Mesothelial cell of epicardium (in vitro differentiated cells): ENCODE measurements at places on chromosomes 5 and 9. TPM values are rescaled to one million over a fixed set of nuclear protein-coding genes. Genes with fewer than 3 reads are reported as not detected.
A peak's percentile ranks its signal among the peaks of the same experiment; 100 is the strongest.

Gene SLC36A3
- not detected in 3 replicates for total RNA-seq

DNA sequence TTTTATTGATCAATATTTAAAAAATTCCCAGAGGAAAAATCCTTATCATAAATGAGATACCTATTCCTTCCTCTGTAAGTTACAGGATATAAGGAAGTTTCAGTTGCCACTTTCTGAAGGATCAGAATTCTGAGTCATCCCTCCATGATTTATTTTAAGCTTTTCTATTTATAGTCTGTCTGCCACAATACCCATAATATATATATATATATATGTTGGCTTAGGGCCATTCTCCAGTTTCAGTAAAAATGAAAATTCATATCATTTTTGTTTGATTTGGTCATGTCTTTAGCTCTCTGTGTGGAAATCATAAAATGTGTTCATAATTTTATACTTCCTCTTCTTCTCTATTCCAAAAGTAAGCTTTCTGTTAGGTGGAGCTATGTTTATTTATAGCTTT is 215.8 kb upstream of the CYLC2 start:
- H3K4me1 ChIP-seq, result peaks cover 3% of the 10 kb centered on the region
- no peak for DNase-seq
- H3K27me3 ChIP-seq, result peaks cover 2% of the 10 kb centered on the region

- H3K4me1 ChIP-seq, result no peaks in the 10 kb centered on the region
- H3K27ac ChIP-seq, result no peak overlapping the region
- H3K4me3 ChIP-seq, result no peak overlapping the region
- DNase-seq, result no peak
- H3K27me3 ChIP-seq, result no peaks in the 10 kb centered on the region
These were observed 130.2 kb upstream of the ELL2 start for GRCh38 chr5:96091874-96092273.

- no peak overlapping the region for H3K27ac ChIP-seq
- DNase-seq, result no peak
- no peaks in the 10 kb centered on the region for H3K36me3 ChIP-seq
These were observed 149.4 kb upstream of the FBXL7 start for GRCh38 chr5:15350614-15351013.

GRCh38 chr5:81848362-81848880 is 97.5 kb upstream of the SSBP2 start:
- no peaks in the 10 kb centered on the region for H3K27me3 ChIP-seq
- H3K27ac ChIP-seq, result peak overlapping the region; percentile 57
- no peaks in the 10 kb centered on the region for H3K36me3 ChIP-seq
- no peak for DNase-seq
- no peak overlapping the region for H3K4me3 ChIP-seq

Gene OMD
- total RNA-seq, result not detected in 3 replicates

Gene PRUNE2
- 3.1 to 3.5 TPM (median 3.4 TPM) in 3 replicates for total RNA-seq

- H3K4me3 ChIP-seq, result no peak overlapping the region
- peaks cover 15% of the 10 kb centered on the region for H3K36me3 ChIP-seq
- DNase-seq, result no peak
- H3K4me1 ChIP-seq, result peaks cover 7% of the 10 kb centered on the region
- no peaks in the 10 kb centered on the region for H3K27me3 ChIP-seq
- H3K27ac ChIP-seq, result no peak overlapping the region
These were observed 59.0 kb upstream of the RARS1 start for GRCh38 chr5:168427224-168427623.

DNA sequence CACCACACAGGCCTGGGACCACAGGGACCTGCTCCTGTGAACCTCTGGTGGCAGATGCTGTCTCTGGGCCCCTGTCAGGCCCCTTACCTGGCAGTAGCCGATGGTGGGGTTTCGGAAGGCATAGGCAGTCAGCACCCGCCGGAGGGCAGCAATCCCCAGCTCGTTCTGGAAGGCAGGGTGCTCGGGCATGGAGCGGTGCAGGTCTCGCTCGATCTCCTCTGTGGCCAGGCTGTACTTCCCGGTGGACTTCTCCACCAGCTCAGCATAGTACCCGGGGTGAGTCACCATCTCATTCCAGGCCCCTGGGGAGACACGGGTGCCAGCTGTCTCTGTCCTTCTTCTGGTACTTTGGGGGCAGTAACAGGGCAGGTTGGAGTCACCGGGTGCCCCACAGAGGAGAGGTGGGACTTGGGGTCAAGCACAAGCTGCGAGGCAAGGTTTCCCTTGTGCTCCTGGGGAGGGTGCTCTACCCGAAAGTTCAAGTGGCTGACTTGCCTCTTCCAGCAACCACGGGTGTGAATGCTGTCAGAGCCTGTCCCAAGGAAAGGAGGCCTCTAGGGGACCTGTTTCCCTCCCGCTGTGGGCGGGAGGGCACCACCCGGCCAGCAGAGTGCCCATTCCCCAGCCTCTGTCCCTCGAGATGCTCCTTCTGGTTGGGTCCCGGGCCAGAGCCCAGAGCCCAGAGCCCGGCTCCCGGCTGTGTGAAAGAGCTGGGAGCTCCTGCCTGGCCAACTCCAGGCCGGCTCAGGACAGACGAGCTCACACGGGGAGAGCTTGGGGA is 19.8 kb upstream of the MRNIP start:
- H3K4me1 ChIP-seq, result no peaks in the 10 kb centered on the region
- no peaks in the 10 kb centered on the region for H3K27me3 ChIP-seq
- H3K4me3 ChIP-seq, result no peak overlapping the region

- peaks cover 30% of the 10 kb centered on the region for H3K36me3 ChIP-seq
- H3K4me1 ChIP-seq, result peaks cover 4% of the 10 kb centered on the region
- no peak overlapping the region for H3K4me3 ChIP-seq
- no peaks in the 10 kb centered on the region for H3K27me3 ChIP-seq
These were observed 39.1 kb downstream of the FBN2 start for GRCh38 chr5:128498844-128499455.

DNA sequence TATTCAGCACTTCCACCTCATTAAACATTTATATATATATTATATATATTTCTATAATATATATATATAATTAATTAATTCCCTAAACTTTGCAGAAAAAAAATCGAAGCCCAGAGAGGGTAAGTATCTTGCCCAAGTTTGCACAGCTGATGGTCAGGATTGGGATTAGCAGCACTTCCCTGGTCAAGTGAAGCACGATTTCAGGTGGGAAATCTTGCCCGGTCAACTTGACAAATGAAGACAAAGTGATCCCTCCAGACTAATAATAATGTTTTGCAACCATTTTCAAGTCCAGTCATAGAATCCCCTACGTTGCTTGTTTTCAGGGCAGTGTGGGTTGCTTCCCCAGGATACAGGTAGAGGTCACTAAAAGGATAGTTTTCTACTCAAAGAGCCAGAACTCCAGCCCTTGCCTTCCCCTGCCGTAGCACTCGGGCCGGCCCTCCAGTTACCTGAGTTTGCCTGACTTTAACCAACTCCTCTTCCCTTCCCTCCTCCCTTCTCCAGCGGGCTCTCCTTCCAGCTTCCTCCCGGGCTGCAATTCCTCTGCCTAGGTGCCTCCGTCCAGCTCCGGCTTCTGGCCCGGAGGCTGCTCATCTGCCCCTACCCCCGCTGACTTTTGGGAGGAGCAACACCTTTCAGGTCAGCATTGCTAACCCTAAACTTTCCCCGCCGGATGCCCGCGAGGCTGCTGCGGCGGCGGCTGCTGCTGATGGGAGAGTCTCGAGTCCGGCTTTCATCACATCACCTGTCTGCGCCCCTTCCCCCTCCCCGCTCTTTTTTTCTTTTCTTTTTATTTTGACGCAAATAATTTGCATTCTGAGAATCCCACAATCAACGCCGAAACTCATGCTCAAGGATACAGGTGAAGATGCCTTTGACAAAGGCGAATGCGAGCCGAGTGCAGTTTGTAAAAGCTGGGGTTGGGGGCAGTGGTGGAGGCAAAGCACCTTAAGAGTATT is 930 bp downstream of the PRLR start:
- peak overlapping the region; percentile 82 for H3K4me3 ChIP-seq
- no peak for DNase-seq
- peak overlapping the region; percentile 26 for H3K27ac ChIP-seq
- peaks cover 8% of the 10 kb centered on the region for H3K27me3 ChIP-seq
- H3K4me1 ChIP-seq, result peaks cover 16% of the 10 kb centered on the region
- no peaks in the 10 kb centered on the region for H3K36me3 ChIP-seq

Gene PBX3
- 60.0 to 74.2 TPM (median 67.0 TPM) in 3 replicates for total RNA-seq

GRCh38 chr5:169717288-169717687 is 80.2 kb downstream of the DOCK2 start:
- H3K4me3 ChIP-seq, result no peak overlapping the region
- peaks cover 55% of the 10 kb centered on the region for H3K27me3 ChIP-seq
- no peak overlapping the region for H3K27ac ChIP-seq
- DNase-seq, result no peak
- no peaks in the 10 kb centered on the region for H3K36me3 ChIP-seq

GRCh38 chr9:13568405-13568804 is 288.9 kb upstream of the MPDZ start:
- H3K4me1 ChIP-seq, result peaks cover 32% of the 10 kb centered on the region
- H3K27ac ChIP-seq, result peak overlapping the region; percentile 62
- no peaks in the 10 kb centered on the region for H3K27me3 ChIP-seq
- H3K4me3 ChIP-seq, result peak overlapping the region; percentile 51
- no peaks in the 10 kb centered on the region for H3K36me3 ChIP-seq
- DNase-seq, result no peak

DNA sequence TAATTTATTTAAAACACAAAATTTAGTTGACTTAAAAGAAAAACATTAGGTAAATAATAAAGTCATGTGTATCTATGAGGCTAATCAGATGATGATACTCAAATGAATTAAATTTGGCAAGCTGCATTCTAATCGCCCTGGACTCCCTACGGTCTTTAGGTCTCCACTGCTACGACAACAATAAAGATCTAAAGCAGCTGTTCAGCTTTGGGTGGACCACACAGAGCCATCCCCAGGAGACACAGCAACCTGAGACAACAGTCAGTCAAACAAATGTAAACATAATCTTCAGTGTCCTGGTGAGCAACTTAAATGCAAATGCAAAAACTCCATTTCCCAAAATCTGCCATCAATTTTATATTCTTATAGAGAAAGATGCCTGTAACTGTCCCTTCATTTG is 65.5 kb downstream of the MCTP1 start:
- no peak overlapping the region for H3K4me3 ChIP-seq
- H3K36me3 ChIP-seq, result peaks cover 2% of the 10 kb centered on the region
- H3K4me1 ChIP-seq, result peaks cover 31% of the 10 kb centered on the region
- no peak overlapping the region for H3K27ac ChIP-seq
- no peak for DNase-seq

Gene TSLP
- 0.32 to 0.47 TPM (median 0.42 TPM) in 3 replicates for total RNA-seq
